ENCODE measurements at places on chromosomes 11 and 22. TPM values are rescaled to one million over a fixed set of nuclear protein-coding genes. Genes with fewer than 3 reads are reported as not detected.

Gene NXPE1
- not detected for total RNA-seq

Gene OR4A16
- total RNA-seq: not detected

Gene E2F8
- 0.20 TPM for total RNA-seq

Gene GGTLC3
- not detected for total RNA-seq

Gene SCGB1D4
- not detected for total RNA-seq

Gene MMP10
- total RNA-seq: 45.8 TPM

Gene IFTAP
- 19.8 TPM for total RNA-seq

DNA sequence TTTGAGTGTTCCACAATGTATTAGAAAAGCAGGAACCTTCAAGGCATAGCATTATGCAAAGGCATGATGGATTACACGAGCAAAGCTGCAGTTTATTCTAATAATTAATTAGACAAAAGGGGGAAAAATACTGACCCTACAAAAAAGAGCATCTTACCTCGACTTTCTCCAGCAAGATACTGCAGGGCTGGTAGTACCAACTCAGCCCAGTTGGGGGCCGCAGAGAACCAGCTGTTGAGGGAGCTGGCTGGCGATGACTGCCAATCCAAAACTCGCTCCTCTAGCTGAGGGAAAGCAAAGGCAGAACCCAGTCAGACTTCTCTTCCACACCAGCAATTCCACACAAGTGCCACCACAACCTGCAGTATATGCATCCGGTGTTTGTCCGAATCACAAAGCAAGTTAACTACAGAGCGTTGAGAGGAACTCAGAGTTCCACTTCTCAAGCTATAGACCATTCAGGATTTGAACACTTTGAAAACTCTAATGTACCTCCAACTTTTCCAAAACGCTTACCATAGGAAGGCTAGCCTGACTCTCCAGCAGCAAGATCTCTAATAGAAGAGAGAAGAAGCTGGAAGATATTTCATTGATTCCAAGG lies 13.7 kb downstream of the NFRKB start:
- DNase-seq: peak; percentile 46

- DNase-seq: no peak
Measured at GRCh38 chr22:36764060-36764459, 11.9 kb downstream of the IFT27 start.

- no peak for DNase-seq
Measured at GRCh38 chr22:47847131-47847890, 1084.9 kb downstream of the TBC1D22A start.

DNA sequence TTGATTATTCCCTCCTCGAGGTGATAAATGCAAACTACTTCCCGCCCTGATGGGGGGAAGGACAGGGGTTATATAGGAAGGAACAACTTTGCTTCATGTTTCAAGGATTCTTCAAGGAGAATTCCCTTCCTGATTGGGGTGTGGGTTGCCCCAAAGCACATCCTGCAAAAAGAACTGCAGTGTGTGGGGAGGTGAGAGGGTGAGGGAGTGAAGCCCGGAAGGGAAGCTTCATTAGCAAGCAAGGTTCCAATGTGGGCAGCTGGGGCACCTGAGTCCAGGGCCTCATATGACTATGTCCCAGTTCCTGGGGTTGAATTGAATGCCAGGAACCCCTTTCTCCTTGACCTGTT lies 326.0 kb downstream of the MN1 start:
- DNase-seq: no peak
